ENCODE measurements at places on chromosomes 1 and 21. TPM values are rescaled to one million over a fixed set of nuclear protein-coding genes. Genes with fewer than 3 reads are reported as not detected.

Gene CYYR1
- 2.7 TPM for total RNA-seq

Gene GUCA2B
- total RNA-seq = not detected

Gene RHOC
- 26.3 TPM for total RNA-seq

Gene CNN3
- total RNA-seq = 123 TPM

Gene C21orf91
- total RNA-seq = 8.6 TPM

Gene CRP
- not detected for total RNA-seq

Gene SH3BGRL3
- 6.4 TPM for total RNA-seq

Gene OR10J1
- not detected for total RNA-seq

Gene OR2T11
- total RNA-seq = not detected

Gene TCEA3
- 4.4 TPM for total RNA-seq

Gene SASS6
- total RNA-seq = 3.9 TPM

Gene LIPI
- not detected for total RNA-seq

Gene KRTAP11-1
- total RNA-seq = not detected

Gene CFHR1
- 0.25 TPM for total RNA-seq

Gene F13B
- not detected for total RNA-seq

Gene TAS1R1
- total RNA-seq = not detected

Gene AMIGO1
- 11.1 TPM for total RNA-seq

Gene IQCC
- total RNA-seq = 2.5 TPM

Gene PTGFR
- total RNA-seq = 4.9 TPM
